ENCODE measurements at places on chromosomes 3 and 15.

DNA sequence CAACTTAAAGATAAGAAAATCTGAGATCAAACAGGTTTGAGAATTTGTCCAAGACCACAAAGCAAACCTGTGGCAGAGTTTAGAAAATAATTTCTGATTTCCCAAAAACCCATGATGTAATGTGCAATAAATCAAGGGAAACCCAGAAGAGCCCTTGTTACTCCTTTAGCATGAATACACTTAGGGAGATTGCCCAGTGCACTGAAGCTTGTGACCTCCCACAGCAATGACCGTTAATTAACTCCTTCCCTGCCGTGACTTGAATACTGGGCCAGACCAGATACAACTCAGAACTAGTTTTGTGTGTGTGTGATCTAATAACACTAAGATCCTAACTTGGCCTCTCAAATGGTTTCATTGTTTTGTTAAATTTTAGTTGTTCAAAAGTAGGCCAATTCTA lies 2.5 kb downstream of the PRKAR2A start:
- DNase-seq = no peak

- no peak for DNase-seq
Measured at GRCh38 chr3:17339132-17339575, 403.3 kb downstream of the TBC1D5 start.

- DNase-seq = no peak
Measured at GRCh38 chr3:112602217-112602838, 38.6 kb downstream of the CCDC80 start.

GRCh38 chr3:46845860-46846623 lies 17.2 kb downstream of the MYL3 start:
- DNase-seq = peak; percentile 61

DNA sequence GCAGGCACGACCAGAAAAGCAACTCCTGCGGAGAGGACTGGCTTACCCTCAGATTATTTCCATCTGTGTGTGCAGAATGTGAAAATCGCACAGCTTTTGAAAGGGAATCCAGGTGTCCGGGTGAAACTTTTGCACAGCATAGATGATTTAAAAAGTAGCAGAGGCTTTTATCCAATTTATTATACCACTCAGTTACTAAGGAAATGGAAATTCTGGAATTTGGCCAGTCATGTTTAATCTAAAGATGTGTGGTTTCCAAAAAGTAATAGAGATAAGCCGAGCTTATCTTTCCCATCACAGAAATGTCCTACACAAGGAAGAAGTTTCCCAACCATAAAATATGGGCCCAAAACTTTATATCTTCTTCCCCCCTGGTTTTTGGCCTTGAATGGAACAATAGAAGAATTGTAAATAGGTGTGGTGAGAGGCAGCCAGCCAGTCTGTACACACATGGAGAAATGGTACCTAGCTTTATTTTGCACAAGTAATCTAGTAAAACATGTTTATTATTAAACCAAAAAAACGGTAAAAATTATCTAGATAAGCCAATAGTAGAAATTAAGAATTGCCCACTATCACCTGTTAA lies 19.3 kb upstream of the SLC24A5 start:
- DNase-seq = no peak

DNA sequence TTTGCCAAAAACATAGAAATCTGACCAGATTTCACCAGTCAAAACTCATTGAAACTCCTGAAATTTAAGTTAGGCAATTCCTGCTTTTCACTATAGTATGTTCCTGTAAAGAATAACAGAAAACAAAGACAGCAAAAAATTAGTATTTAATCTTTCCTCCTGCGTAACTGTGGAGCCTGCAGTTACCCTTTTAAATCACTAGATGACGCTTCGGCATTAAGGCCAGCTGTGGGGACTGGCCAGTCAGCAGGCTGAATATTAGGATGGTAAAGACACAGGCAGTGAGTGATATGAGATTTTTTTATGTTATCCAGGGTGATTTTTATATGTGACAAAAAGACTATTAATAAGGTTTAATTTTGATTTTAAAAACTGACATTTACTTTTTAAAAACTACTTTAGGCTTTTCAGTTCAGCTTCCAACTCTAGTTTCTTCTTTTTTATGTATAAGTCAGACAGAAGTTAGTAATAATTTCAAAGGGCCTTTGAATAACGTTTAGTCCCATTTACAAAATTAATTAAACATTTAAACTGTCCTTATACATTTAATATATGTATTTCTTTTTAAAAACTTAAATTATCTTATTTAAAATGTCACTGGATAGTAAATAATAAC lies 165.1 kb downstream of the PPM1L start:
- DNase-seq = no peak

DNA sequence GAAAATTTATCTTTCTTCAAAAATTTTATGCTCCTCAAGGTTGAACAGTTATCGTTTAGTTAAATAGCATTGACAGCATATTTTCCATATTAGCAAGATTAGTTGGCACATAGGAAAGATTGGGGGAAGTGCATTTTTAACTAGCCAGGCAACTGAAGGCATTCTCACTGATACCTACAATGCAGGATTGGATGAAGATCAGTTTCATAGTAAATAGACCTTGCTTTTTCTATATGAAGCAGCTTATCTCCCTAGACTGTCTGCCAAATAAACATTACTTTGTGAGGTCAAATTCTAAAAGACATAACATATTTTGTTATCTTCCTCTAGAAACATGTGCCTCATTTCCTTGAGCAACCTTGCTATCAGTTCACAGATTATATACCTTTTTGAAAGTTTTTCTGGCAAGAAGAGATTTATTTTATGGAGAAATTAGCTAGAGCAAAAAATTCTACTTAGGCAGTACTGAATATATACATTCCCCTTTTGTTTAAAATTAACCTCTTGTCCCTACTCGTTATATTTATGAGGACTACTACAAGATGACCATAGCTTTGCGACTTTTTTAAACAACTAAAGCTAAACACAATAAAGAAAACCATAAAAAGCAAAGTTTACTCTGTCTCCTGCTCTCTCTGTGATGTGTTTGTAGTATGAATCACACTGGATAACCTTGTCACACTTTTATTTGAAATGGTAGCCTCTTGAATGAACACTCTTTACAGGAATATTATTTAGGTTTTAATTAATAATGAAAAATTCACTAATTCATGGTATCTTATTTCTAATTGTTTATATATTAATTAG lies 654.9 kb upstream of the TBL1XR1 start:
- no peak for DNase-seq

DNA sequence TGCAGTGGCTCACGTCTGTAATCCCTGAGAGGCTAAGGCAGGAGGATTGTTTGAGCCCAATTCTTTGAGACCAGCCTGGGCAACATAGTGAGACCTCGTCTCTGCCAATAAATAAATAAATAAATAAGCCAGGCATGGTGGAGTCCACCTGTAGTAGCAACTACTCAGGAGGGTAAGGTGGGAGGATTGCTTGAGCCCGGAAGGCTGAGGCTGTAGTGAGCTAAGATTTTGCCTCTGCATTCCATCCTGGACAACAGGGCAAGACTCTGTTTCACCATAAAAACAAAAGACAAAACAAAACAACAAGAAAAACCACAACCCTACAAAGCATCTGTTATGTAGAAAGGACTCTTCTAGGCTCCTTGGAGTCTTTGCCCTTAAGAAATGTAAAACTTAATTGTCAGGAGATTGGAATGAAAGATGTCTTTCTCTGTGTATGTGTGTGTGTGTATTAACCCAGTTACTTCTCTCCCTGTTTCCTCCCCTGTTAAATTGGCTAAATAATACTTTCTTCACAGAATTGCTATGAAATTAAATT lies 9.5 kb downstream of the NECTIN3 start:
- no peak for DNase-seq

DNA sequence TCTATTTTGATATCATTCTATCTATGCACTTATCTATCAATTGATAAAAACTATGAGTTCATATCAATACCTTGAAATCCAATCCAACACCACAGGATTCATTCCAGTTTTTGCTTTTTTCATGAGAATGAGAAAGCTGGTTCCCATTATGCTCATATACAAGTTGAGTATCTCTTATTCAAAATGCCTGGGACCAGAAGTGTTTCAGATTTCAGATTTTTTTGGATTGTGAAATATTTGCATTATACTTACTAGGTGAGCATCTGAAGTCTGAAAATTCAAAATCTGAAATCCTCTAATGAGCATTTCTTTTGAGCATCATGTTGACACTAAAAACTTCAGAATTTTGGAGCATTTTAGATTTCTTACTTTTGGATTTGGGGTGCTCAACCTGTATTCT lies 67.8 kb upstream of the DCBLD2 start:
- DNase-seq = no peak

DNA sequence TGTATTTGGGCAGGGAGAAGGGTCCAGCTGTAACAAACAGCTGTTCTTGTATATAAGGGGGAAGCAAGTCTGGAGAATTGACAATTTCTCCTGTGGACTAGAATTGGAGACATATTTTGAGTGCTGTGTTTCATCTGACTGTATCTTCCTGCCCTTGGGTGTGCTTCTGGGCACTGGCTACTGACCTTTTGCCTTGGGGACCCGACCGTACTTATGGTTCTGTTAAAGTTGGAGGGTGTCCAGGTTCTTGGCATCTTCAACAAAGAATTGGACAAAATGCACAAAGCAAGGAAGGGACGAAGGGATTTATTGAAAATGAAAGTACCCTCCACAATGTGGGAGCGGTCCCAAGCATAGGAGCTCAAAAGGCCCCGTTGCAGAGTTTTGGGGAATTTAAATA lies 31.0 kb downstream of the MAP2K1 start:
- no peak for DNase-seq

- no peak for DNase-seq
Measured at GRCh38 chr15:73258271-73259108, 110.3 kb downstream of the HCN4 start.

- no peak for DNase-seq
Measured at GRCh38 chr3:143266927-143267326, 147.4 kb downstream of the CHST2 start.

DNA sequence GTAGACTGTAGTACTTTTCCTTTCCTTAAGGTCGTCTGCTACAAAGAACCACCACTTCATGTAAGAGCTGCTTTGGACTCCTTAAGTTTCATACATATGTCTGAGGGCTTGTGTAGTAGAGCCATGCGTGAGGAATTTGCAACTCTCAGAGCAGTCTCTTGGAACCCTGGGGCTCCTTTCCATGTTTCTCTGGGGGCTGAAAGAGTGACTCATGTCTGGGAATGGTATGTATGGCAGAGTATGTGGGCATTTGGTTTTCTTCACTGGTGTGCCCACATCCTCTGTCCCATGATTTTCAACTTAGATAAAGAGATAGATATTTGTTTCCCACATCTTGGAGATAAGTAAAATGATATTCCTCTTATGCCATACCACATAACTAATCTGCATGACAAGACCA lies 20.6 kb upstream of the RBM5 start:
- no peak for DNase-seq

DNA sequence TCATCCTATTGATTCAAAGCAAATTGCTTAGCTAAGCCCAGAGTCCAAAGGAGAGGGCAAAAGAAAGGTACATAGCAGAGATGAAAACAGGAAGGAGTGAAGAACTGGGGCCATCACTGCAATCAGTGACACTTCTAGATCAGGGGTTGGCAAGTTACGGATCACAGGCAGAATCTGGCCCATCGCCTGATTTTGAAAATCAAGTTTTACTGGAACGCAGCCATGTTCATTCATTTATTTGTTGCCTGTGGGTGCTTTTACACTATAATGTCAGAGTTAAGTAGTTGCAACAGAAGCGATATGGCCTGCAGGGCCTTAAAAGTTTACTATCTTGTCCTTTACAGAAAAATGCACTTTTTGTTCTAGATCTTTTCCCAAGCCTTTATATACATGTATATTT lies 271.7 kb upstream of the TOPAZ1 start:
- no peak for DNase-seq

- DNase-seq = no peak
Measured at GRCh38 chr3:165125836-165126235, 47.5 kb upstream of the SI start.

DNA sequence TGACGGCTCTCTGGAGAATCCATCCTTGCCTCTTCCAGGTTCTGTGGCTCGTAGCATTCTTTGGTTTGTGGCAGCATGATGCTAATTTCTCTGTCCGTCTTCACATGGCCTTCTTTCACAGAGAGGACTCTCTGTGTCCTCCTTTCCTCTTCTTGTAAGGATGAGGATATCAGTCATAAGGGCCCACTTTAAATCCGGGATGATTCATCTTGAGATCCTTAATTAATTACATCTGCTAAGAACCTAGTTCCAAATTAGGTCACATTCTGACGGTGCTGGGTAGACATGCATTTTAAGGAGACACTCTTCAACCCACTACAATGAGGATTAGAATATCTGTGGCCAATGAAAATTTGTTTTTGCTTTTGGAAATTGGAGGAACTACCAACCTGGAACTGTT lies 15.7 kb upstream of the GXYLT2 start:
- no peak for DNase-seq

DNA sequence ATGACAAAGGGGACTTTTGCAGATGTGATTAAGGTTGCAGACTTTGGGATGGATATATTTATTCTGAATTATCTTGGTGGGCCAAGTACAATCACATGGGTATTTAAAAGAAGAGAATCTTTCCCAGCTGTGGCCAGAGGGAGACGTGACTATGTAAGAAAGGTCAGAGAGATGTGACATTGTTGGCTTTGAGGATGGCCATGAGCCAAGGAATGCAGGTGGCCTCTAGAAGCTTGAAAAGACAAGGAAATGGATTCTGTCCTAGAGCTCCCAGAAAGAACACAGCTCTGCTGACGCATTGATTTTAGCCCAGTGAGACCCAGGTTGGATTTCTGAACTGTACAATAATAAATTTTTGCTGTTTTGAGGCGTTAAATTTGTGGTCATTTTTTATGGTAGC lies 616.0 kb upstream of the TBL1XR1 start:
- peak; percentile 38 for DNase-seq

- DNase-seq = no peak
Measured at GRCh38 chr3:123067689-123068600, 1.1 kb downstream of the PDIA5 start.

DNA sequence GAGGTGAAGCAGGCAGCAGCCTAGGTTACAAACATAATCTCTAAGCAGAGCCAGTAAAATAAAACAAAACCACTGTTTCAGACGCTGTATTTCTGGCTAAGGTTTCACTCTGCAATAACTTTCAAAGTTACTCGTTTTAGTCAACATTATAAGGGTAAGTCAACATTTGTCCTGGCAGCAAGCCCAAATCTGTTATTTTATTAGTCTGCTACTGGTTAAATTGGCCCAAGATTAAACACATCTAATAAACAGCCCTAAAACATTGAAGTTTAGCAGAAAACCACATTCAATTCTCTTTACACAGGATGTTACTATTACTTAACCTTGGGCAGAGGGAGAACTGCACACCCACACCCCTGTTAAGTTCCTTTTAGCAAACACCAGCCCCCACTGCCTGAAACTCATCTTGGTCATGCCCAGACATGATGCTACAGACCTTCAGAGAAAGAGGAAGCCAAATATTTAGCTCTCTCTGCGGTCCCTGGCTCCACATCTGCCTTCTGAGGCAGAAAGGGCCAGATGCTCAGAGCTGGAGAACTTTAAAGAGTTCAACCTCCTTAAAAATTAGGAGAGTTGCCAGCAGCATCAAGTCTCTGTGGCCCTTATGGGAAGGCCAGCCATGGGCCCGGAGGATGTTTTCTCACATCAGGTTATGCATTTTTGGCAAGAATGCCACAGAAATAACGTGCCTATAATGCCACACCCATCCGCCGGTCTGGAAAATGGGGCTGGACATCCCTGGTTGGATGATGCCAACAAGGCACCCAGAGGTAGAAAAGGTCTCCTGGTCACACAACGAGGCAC lies 17.9 kb downstream of the ARHGEF3 start:
- DNase-seq = peak; percentile 52
